Central memory CD4-positive, alpha-beta T cell (primary cell): ENCODE measurements at places on chromosomes 7 and 10.

DNA sequence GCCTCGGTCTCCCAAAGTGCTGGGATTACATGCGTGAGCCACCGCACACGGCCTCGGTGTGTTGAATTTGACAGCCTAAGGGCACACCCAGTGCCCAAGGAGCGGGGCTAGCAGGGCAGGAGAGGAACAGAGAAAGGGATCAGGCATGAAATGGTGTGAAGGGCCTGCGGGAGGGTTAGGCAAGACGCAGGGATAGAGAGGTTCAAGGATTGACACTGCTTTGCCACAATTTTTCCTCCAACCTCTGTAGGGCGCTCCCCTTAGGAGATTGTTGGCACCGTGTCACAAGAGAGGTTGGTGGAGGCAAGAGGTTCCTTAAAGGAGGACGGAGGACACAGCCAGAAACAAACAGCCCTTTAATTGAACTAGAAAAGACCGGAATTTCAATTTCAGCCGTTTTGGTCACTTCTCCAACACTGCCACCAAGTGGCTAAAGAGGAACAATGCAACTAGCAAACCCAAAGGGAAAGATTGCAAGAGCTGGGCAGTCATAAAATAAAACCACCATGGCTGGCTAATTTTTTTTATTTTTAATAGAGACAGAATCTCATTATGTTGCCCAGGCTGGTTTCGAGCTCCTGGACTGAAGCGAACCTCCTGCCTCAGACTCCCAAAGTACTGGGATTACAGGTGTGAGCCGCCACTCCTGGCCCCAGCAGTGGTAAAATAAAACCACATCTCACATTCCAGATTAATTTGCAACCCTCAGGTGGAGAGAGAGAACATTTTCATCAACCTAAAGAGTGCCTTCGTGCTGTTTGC lies 6.9 kb upstream of the CREB3L2 start:
- peak; percentile 47 for DNase-seq

- no peak for DNase-seq
Observed at GRCh38 chr7:80881351-80881900, 37.4 kb downstream of the SEMA3C start.

DNA sequence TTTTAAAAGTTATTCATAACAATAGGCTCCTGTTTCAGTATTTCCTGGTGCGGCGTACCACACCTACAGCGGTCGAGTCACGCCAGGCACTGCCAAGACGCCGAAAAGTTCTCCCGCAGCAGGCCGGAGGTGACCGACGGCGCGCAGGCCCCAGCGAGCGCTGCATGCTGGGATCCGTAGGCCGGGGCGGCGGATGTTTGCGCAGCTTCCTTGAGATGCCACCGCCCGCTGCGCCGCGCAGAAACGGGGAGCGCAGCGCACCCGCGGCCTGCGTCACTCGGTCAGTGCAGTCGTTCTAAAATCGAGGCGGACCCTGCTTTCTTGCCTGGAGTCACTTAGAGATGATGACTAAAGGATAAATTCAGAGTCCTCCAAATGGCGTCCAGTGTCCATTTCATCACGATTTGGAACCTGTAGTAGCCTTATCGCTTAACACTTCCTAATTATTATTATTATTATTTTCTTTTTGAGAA lies 1.3 kb upstream of the KIF11 start:
- peak; percentile 91 for DNase-seq

- no peak for DNase-seq
Observed at GRCh38 chr7:141609576-141609975, 58.4 kb downstream of the AGK start.

DNA sequence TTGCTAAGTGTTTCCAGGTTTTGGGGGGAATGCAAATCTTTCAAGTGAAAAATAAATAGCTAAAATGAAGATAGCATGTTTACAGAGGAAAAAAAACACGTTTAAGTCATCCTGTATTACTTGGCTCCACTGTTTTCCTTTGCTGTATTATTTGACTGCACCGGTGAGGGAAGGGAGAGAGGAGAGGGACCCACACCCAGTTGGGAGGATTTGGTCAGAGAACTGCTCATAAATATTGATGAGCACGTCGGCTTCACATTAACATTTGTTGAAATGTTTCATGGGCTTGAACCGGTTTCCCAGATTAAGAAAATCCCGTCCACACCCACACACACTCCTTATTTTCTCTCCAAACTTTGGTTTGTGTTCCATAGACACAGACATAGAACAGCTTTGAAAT lies 493.8 kb upstream of the MGMT start:
- no peak for DNase-seq

- DNase-seq = peak; percentile 92
Observed at GRCh38 chr10:87817609-87818504, at the start of gene ATAD1. Gene ATAD1 (minus strand): TSS chr10:87818226. CDS start chr10:87814599, 3,627 bp downstream.

DNA sequence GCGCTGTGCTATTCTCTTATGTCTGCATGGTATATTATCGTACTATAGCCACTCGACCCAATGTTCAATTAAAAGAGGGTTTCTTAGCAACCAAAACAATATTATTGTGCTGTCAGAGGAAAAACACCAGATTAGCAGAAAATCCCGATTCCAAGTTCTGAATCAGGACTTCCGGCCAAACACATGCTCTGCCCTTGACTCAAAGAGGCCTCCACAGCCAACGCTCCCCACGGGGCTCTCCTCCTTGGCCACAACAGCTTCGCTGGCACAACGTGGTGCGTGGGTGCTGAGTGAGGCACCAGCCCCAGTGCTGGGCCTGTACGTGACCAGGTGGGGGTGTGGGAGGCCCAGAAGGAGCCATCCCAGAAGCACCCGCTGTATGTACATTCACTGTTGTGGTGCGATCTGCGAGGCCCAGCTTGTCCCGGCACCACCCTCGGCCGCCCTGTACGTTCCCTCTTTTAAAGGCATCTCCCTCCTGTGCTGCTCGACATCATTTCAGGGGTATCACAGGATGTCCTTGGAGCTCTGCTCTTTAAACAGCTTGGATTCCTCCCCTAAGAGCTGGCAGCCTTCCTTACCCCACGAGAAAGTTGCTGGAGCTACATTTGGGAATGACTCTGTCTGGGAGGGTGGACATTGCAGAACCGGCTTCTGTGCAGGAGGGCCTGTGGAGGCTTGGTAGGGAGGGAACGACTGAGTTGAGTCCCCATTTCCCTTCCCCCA lies 736.2 kb downstream of the PARD3 start:
- no peak for DNase-seq

GRCh38 chr10:14507176-14507575 lies 176.5 kb upstream of the FRMD4A start:
- peak; percentile 87 for DNase-seq

DNA sequence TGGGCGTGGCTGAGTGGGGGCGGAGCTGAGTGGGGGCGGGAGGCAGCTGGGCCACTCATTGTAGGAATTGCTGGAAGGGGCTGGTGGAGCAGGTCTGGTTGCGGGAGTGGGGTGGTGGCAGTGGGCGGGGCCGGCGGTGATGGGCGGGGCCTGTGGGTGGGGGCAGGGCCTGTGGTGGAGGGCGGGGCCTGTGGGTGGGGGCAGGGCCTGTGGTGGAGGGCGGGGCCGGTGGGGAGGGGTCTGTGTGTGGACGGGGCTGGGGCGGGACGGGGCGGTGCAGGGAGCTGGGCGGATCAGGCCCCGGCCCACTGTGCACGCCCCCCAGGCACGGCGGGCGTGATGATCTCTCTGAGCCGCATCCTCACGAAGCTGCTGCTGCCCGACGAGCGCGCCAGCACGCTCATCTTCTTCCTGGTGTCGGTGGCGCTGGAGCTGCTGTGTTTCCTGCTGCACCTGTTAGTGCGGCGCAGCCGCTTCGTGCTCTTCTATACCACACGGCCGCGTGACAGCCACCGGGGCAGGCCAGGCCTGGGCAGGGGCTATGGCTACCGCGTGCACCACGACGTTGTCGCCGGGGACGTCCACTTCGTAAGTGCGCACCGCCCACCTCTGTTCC lies 14.0 kb downstream of the SLC29A4 start:
- DNase-seq = peak; percentile 76

- DNase-seq = no peak
Observed at GRCh38 chr7:35249537-35249907, 4.4 kb downstream of the TBX20 start.

GRCh38 chr10:91758303-91759146 lies 39.7 kb upstream of the TNKS2 start:
- DNase-seq = peak; percentile 44

DNA sequence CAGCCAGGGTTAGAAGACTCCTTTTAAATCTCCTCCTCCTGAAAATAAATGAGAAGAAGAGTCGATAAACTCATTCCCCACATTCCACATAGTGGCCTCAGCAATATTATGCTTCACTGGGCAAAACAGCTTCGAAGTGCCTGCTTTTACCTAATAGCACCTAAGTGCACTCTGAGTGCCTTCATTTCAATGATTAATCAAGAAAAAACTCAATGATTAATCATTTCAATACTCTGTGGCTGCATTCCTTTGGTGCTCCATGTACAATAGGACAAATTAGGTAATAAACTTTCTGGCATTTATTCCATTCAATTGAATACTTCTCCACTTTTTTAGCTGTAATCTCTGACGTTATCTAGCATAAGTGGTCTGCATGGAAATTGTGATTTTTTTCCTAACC lies 174.6 kb downstream of the CCDC71L start:
- DNase-seq = no peak

DNA sequence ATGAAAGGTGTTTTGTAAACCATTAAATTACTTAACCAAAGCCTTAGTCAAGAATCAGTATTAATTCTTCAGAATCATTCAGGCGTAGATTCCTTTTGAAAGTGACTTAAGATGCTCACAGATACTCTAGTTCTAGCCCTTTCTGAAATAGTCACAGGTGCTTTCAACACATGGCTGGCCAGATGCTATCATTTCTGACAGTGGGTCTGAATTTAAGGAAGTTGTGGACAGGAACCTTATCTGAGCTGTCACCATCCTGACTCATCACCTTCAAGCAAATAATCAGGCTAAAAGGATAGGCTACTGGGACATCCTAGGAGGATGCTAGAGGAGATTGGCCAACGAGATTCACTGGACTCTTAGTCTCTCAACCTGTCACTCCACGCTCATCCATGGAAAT lies 501.5 kb downstream of the LRMDA start:
- DNase-seq = no peak

DNA sequence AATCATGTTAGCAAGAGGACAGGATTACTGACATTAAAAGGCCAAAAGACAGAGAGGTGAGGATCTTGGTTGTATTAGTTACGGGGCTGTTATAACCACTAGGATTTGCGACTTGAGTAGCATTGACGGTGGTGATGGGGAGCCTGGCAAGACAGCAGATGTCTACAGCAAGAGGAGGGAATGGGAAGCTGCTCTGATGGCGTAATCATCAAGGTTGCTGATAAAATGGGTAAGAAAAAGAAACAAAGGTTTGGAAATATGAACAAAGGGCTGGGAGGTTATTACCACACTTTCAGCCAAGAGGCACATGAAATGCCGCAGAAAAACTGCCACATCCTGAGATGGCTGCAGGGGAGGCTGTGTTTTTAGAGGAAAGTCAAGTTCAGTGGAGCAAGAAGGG lies 33.9 kb downstream of the TMEM229A start:
- DNase-seq = no peak

- no peak for DNase-seq
Observed at GRCh38 chr7:36896956-36897590, 172.8 kb upstream of the AOAH start.

- DNase-seq = no peak
Observed at GRCh38 chr10:58373442-58373827, 11.8 kb upstream of the TFAM start.

DNA sequence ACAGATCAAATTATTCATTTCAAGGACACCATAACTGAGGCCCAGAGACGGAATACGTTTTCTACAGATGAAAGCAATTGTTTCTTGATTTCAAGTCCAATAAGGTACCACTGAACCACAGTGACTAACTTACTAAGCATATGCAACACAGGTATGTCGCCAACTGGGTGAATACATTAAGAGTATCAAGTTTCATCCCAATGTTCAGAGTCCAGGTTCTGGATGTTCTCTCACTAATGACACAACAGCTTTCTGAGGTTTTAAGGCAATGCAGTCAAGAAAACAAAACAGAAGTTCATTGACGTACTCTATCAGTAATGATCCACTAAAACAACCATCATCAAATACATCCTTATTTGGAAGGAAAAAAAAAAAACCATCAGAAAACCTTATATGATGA lies 35.8 kb downstream of the NSUN6 start:
- no peak for DNase-seq

- DNase-seq = no peak
Observed at GRCh38 chr7:120404042-120404441, 131.1 kb downstream of the KCND2 start.

- no peak for DNase-seq
Observed at GRCh38 chr10:71970331-71970730, 6.1 kb downstream of the CHST3 start.

DNA sequence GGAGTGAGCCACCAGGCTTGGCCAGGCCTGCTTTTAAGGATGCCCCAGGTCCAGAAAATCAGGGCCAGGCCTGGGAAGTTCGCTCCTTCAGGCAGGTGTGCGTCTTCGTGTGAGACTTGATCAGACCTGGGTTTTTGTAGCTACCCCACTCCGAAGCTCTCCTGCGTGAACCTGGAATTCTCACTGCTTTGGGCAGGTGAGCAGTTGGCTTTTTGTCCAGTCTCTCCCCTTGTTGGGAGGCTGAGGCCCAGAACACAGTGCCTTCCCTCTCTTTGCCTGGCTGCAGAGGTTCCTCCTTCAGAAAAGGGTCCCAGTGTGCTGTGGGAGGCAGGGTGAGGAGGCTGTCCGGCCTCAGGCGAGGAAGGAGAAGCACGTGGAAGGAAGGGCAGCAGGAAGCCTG lies 27.3 kb downstream of the ZNF783 start:
- DNase-seq = no peak

- DNase-seq = no peak
Observed at GRCh38 chr10:131199646-131200045, 111.9 kb downstream of the TCERG1L start.

GRCh38 chr7:2016021-2016631 lies 216.6 kb downstream of the MAD1L1 start:
- no peak for DNase-seq

- no peak for DNase-seq
Observed at GRCh38 chr7:5455581-5456219, 32.1 kb upstream of the TNRC18 start.

DNA sequence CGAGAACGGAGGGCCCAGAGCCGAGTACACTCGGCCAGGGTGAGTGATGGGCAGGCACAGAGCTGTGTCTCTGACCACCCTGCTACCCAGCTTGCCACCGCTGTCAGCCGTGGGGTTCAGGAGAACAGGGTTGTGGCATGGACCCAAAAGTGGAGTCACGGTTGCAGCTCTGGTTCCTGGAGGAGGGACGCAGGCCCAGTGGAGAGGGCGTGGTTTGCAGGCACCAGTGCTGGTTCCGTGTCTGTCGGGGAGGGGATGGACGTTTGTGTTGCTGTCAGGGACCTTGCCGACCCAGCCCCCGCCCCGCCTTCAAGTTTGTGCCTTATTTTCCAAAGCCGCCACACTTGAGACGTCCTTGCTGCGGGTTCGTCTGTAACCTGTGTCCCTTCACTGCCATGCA lies 45.1 kb upstream of the AP5Z1 start:
- no peak for DNase-seq

GRCh38 chr7:34036051-34036920 lies 130.9 kb downstream of the BMPER start:
- DNase-seq = no peak

DNA sequence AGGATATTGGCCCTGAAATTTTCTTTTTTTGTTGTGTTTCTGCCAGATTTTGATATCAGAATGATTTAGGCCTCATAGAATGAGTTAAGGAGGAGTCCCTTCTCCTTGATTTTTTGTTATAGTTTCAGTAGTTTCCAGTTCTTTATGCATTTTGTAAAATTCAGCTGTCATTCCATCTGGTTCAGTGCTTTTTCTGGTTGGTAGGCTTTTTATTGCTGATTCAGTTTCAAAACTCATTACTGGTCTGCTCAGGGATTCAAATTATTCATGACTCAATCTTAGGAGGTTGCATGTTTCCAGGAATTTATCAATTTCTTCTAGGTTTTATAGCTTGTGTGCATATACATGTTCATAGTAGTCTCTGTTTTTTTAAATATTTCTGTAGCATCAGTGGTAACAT lies 10.1 kb upstream of the TMEM196 start:
- DNase-seq = no peak
